ENCODE measurements at places on chromosomes 6 and 20.

DNA sequence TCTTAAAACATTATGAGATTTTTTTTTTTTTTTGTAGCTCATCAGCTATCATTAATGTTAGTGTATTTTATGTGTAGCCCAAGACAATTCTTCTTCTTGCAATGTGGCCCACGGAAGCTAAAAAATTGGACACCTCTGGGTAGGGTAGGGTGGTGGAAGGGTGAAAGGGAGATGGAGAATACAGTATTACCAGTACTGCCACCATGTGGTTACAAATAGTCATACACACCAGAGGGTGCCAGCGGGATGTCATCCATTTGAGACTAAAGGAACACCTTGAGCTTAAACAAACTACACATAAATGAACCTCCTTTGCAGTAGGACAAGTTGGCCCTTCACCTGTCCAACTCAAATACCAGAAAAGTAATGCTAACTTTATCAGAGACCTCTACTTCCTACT, 601.9 kb downstream of the HTR1B start:
- no peak for DNase-seq

DNA sequence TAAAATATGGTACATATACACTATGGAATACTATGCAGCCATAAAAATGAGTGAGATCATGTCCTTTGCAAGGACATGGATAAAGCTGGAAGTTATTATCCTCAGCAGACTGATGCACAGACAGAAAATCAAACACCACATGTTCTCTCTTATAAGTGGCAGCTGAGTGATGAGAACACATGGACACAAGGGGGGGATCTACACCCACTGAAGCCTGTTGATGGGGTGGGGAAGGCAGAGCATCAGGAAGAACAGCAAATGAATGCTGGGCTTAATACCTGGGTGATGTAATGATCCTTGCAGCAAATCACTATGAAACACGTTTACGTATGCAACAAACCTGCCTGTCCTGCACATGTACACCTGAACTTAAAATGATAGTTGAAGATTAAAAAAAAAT, 71.3 kb downstream of the MANEA start:
- DNase-seq, result no peak

DNA sequence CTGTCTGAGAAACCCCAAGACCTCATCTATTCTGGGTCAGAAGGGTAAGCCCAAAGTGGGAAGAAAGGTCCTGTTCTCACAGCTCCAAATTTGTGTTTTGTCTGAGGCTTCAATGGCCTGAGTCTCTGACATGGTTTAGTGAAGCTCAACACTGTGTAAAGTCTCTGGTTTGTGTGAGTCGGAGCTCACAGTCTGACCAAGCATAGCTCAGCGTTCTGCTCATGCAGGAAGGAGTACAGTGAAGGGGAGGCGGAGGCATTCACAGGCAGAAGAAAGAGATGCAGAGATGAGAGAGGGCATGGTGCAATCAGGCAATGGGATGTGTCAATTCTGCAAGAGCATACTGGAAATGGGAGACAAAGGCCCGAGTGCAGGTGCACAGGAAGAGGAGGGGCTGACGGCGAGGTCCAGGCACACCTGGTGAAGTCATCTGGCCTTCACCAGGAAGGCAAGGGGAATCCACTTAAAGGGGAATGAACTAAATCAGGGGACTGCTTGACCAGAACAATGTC, 463.0 kb upstream of the AGPAT4 start:
- DNase-seq, result no peak

DNA sequence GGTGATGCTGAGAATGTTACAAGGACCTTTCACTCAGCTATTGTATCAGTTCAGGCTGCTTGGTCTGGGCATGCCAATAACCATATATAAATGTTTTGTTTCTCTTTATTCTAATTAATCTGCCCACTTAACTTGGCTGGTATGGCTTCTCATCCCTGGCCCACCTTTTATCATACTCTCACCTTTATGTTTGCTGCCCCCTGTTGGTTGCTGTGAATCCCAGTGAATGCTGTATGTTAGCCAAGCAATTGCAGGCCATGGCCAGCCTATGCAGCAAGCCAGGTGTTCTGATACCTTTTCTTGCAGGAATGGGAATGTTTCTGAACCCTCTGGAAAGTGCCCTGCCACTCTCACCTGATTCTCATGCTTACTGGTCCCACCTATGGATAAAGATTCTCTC, 54.6 kb downstream of the PCSK2 start:
- no peak for DNase-seq

DNA sequence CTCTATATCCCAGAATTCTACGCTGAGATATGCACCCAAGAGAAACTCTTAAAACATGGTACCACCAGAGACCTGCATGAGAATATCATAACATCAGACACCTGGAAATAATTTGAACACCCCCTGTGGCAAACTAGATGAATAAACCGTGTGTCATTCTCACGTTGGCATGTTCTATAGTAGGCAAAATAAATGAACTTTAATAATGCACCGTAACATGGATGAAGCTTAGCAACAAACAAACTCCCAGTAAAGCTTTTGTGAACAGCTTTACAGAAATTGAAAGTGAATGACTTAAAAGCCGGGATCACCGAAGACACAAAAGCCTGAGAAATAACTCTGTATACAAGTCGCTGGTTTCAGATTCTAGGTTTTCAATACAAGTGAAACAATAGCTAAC, 1166.8 kb upstream of the CITED2 start:
- DNase-seq, result no peak

GRCh38 chr20:19960745-19961144, 56.4 kb upstream of the NAA20 start:
- DNase-seq, result no peak

GRCh38 chr6:12071064-12071615, 59.0 kb downstream of the HIVEP1 start:
- DNase-seq, result no peak

- no peak for DNase-seq
These were observed 212.7 kb upstream of the FOXA2 start for GRCh38 chr20:22797103-22797502.
